Osteocyte (in vitro differentiated cells): ENCODE measurements at places on chromosomes 5 and 9. TPM values are rescaled to one million over a fixed set of nuclear protein-coding genes. Genes with fewer than 3 reads are reported as not detected.

Gene RETREG1
- total RNA-seq = 0.78 and 0.91 TPM in 2 replicates

Gene CDH6
- 791 and 792 TPM in 2 replicates for total RNA-seq

Gene TEK
- 1.3 and 1.6 TPM in 2 replicates for total RNA-seq

Gene TMC1
- total RNA-seq = not detected in 2 replicates

Gene EPB41L4B
- total RNA-seq = 17.3 and 19.3 TPM in 2 replicates

Gene LCN9
- not detected in 2 replicates for total RNA-seq

Gene CTNND2
- total RNA-seq = 1.3 and 2.5 TPM in 2 replicates

Gene RNF183
- total RNA-seq = not detected in 2 replicates

Gene XRCC4
- total RNA-seq = 4.2 and 5.1 TPM in 2 replicates
